ENCODE measurements at places on chromosomes 1 and 21.

DNA sequence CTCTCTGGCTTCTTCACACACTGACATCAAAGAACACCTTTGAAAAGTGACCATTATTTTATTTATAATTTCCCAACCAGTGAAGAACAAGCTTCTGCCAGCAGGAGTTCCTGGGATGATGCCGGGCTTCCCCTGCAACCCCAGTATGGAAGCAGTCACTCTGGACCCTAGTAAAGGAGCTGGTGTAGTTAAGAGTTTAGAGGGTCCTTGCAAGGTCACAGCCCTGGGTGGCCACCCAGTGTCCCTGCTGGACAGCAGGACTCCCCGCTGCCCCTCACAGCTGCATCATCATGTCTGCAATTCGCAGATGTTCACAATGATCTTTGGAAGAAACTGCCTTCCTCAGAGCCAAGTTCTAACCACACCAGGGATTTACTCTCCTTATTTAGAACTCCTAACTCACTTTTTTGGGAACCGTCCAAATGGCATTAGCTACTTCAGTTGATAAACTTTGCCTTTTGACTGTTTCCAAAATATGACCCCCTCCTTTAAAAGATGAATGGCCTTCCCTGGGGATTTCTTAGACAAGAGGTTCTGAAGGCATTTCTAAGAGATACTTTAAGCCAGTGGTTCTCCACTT, 90.6 kb downstream of the HIVEP3 start:
- H3K27me3 ChIP-seq, result no peaks in the 10 kb centered on the region
- H3K36me3 ChIP-seq, result no peaks in the 10 kb centered on the region
- no peak for DNase-seq
- no peaks in the 10 kb centered on the region for H3K4me1 ChIP-seq

DNA sequence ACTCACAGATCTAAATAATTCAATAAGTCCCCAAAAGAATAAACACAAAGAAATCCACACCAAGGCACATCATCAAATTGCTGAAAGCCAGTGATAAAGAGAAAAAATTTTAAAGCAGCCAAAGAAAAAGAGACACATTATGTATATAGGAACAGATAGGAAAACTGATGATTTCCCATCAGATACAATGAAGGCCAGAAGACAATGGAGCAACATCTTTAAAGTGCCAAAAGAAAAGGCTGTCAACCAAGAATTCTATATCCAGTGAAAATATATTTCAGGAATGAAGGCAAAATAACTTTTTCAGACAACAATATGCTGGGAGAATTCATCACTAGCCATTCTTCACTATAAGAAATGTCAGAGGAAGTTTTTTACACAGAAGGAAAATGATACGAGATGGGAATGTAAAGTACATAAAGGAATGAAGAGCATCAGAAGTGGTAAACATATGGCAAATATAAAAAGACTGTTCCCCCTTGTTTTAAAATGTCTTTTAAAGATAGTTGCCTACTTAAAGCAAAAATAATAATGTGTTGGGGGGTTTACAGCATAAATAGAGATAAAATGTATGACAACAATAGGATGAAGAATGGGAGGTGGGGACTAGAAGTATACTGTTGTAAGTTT, 9.4 kb upstream of the MYOG start:
- H3K27me3 ChIP-seq, result no peaks in the 10 kb centered on the region
- H3K4me1 ChIP-seq, result no peaks in the 10 kb centered on the region
- H3K27ac ChIP-seq, result no peak overlapping the region
- DNase-seq, result no peak

DNA sequence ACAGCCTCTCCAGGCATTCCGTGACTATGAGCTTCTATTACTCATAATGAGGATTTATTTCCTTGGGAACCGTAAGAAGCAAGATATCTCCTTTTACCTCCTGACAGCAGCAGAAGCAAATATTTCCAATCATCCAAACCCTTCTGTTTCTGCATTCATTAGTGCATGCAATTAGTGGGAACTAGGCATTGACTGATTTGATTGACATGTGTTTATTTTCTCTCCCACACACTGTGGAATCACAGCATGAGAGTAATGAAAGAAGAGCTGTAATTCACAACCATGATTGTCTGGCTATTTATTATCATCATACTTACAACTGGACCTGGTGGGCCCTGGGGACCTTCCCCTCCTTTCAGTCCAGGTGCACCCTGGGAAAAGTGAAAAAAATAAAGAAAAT, 146.8 kb downstream of the COL11A1 start:
- DNase-seq, result no peak
- H3K27ac ChIP-seq, result no peak overlapping the region
- no peaks in the 10 kb centered on the region for H3K36me3 ChIP-seq
- no peak overlapping the region for H3K4me3 ChIP-seq
- H3K27me3 ChIP-seq, result no peaks in the 10 kb centered on the region
- no peaks in the 10 kb centered on the region for H3K4me1 ChIP-seq

DNA sequence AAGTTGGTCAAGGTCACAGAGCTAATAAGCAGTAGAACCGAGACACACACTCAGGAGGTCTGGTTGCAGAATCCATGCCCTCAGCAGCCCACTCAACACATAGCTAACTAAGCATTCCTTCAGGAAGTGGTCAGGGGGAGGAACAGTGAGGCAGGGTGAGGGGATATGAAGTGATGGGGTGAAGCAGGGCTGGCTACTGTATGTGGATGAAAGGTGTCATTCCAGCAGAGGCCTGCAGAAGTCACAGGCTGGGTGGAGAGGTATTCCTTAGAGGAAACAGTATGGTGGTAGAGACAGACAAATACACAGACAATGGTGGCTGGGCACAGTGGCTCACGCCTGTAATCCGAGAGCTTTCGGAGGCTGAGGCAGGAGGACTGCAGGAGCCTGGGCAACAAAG, 14.1 kb downstream of the TMCO4 start:
- no peak overlapping the region for H3K4me3 ChIP-seq
- no peaks in the 10 kb centered on the region for H3K27me3 ChIP-seq
- H3K27ac ChIP-seq, result no peak overlapping the region
- no peaks in the 10 kb centered on the region for H3K4me1 ChIP-seq

DNA sequence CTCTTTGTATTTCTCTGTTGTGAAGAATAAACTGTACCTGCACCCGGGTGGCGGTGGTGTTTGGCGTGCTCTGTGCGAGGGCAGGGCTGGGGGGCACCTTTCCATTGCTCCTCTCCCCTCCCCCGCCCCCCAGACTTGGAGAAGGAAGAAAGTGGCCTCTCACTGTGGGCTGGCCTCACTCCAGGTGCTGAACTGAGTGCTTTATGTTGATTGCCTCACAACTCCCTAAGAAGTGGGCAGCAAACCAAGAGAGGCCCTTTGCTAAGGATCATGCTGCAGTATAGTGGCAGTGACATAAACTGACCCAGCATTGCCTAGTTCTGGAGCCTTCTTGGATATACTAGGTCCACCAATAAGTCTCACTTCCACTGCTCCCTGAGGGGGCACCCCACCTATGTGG, 20.2 kb downstream of the A3GALT2 start:
- peak; percentile 82 for DNase-seq
- H3K4me1 ChIP-seq, result peaks cover 6% of the 10 kb centered on the region
- peak overlapping the region; percentile 58 for H3K27ac ChIP-seq
- H3K4me3 ChIP-seq, result no peak overlapping the region
- H3K36me3 ChIP-seq, result no peaks in the 10 kb centered on the region

Data from uterus (tissue), 4 donors.